Activated T-cell treated with anti-CD3 and anti-CD28 coated beads for 1 hour (primary cell): ENCODE measurements at places on chromosomes 16 and 17.
A peak's percentile ranks its signal among the peaks of the same experiment; 100 is the strongest.

GRCh38 chr16:59634004-59634579, 900.0 kb upstream of the GOT2 start:
- no peak for DNase-seq

- no peak for DNase-seq
These were observed 658 bp downstream of the RAB5C start for GRCh38 chr17:42153919-42154742.

DNA sequence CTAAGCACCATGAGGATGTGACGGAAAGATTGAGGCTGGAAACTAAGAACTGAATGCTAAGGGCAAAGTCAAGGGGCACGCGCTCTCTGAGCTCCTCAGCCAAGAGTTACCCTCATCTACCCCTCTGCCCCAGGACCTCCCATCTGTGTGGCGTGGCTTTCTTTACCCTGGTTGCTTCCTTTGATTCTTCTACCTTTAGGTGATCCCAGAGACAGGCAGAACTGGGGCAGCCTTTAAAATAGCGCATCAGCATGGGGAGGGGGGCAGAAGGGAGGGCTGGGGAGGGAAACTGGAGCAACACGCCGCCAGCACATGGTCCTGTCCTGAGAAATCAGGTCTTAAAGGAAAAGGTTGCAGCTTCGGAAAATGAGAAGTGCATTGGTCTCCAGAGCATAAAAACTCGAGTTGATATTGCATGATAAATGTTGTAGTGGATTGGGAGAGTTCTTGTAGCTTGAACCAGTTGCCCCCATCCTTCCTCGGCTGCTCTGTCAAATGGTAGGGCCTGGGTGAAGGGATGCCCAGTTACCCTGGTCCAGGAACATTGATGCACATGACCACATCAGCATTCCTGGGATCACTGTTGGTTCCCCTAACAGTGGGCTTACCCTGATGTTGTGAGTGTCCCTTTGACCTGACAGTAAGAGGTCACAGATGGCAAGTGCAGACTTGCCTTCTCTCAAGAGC, 29.7 kb downstream of the LDHD start:
- DNase-seq: no peak

GRCh38 chr16:78483124-78483992, 383.9 kb downstream of the WWOX start:
- no peak for DNase-seq

DNA sequence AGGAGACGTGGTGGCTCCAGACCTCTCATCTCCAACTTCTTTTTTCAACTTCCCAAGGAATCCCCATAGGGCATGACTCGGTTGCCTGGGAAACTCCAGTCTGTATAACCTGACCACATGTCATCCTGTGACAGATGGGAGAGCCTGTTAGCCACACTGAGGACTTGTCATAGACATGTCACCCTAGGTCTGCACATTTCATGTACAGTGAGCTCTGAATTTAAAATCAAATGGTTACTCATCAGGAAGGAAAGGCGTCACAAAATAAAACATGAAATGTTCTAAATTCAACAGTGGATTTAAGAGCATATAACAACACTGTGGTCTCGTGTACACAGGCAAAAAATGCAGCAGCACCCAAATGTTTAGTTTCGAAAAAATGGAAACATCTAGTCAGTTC, 22.2 kb upstream of the ADAMTS18 start:
- no peak for DNase-seq

- DNase-seq: no peak
These were observed 2142.7 kb downstream of the TP53TG3F start for GRCh38 chr16:35602116-35602515.

GRCh38 chr17:68152161-68152571, 95.7 kb upstream of the AMZ2 start:
- no peak for DNase-seq

GRCh38 chr16:19094542-19095365, 19.0 kb upstream of the ITPRIPL2 start:
- DNase-seq: no peak

DNA sequence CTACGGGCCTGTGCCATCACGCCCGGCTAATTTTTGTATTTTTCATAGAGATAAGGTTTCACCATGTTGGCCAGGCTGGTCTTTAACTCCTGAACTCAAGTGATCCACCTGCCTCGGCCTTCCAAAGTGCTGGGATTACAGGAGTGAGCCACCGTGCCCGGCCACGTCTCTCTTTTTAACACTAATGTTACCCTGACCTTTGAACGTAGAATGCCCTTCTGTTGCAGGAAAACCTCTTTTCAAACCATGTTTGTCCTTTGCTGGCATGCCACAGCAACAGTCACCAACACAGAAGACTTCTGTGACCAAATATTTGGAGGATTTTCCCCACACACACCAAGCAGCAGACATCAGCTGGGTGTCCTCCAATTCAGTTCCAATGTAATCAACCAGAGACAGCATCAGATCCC, 7.8 kb upstream of the HSD17B1 start:
- DNase-seq: no peak

GRCh38 chr17:35376245-35376644, 2.8 kb upstream of the SLFN11 start:
- no peak for DNase-seq

- no peak for DNase-seq
These were observed 671 bp downstream of the CHMP6 start for GRCh38 chr17:80992077-80992947.

- no peak for DNase-seq
These were observed 52.2 kb upstream of the HAPSTR1 start for GRCh38 chr16:9039210-9039609.

- DNase-seq: no peak
These were observed 98.2 kb downstream of the VPS53 start for GRCh38 chr17:616407-616806.

GRCh38 chr17:73476890-73477350, 165.1 kb upstream of the CDC42EP4 start:
- DNase-seq: no peak

DNA sequence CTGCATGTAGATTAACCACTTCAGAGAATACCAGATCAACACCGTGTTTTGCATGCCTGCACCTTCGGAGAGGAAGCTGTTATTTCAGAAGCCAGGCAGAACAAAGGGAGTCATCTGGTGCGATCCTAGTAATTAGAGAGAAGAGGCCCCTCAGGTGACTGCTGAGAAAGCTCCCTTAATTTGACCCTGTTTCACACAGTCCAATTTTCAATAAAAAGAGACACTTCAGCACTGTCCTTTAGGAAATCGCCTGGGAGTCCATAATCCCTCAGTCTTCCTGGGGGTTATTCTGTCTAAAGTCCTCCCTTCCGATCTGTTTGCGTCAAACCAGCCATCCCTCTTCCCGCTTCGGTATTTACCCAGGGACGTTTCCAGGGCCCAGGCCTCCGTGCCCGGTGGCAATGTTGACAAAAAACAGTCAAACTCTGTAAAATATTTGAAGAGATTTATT, 23.4 kb upstream of the TNRC6C start:
- DNase-seq: no peak

DNA sequence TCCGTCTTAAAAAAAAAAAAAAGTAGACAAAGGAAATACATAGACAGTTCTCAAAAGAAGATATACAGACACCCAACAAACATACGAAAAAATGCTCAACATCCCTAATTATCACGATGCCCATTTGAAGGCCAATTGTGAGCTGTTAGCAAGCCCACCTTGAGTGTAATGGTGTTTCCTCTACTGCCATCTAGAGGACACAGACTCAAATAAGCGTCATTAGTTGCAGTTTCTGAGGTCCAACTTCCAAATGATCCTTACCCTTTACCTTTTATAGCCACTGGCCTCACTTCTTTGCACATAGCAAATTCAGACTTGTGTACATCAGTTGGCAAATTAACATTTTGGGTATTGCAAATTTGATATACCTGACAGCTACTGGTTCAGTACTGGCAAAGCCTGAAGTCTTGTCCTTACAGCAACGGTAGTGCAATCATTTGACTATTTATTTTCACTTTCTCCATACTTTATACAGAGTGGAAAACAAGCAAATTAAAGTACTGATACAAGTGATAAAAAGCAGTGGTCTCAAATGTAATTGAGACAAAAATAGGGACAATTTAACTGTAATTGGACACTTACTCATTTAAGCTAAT, 536.3 kb upstream of the EEF2KMT start:
- no peak for DNase-seq

- no peak for DNase-seq
These were observed 62.5 kb downstream of the ABCA8 start for GRCh38 chr17:68892658-68893057.

GRCh38 chr16:59030923-59031485, 296.9 kb upstream of the GOT2 start:
- DNase-seq: no peak

- DNase-seq: no peak
These were observed 190.7 kb upstream of the DYNLRB2 start for GRCh38 chr16:80350061-80350460.

GRCh38 chr17:2075336-2076086, 20.6 kb downstream of the HIC1 start:
- DNase-seq: no peak

- no peak for DNase-seq
These were observed 210.3 kb upstream of the FOXF1 start for GRCh38 chr16:86299882-86300610.

- no peak for DNase-seq
These were observed 79.5 kb downstream of the ANKRD11 start for GRCh38 chr16:89410794-89411309.

DNA sequence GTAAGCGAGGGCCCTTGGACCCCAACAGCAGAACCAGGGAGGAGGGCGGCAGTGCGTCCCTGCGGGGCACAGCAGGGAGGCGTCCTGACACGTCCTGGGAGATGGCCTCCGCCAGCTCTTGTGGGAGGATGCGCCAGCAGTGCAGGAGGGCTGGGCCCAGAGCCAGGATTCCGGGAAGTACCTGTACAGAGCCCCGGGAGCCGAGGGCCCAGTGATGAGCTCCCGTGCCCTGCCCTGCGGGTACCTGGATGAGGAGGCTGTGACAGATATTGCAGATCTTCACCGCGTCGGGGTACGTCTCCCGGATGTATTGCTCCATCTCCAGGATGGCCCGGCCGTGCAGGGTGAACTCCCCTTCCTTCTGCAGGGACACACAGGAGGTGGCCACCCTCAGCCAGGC, 23.1 kb downstream of the KDM8 start:
- no peak for DNase-seq

DNA sequence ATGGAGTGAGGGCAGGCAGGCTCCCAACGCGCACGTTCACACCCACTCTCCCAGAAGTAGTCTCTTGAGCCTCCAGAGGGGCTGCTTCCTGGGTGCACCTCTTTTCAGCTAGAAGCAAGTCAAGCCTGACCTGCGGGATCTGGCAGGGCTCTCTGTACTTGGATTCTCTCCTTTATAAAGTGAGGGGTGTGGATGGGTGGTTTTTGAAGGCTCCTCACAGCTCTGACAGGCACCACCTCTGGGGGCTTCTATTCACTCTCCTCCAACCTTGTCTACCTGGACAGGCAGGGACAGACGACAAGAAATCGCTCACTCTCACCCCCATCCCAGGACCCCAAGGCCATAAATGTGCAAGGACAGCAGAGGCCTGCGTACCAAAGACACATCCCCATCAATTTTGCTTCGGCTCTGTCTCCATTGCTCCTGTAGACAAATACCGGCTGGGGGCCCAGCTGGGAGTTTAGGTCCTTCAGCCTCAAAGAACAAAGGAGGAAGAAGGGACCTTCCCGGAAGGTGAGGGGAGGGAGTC, 814 bp upstream of the DYNLL2 start:
- no peak for DNase-seq

DNA sequence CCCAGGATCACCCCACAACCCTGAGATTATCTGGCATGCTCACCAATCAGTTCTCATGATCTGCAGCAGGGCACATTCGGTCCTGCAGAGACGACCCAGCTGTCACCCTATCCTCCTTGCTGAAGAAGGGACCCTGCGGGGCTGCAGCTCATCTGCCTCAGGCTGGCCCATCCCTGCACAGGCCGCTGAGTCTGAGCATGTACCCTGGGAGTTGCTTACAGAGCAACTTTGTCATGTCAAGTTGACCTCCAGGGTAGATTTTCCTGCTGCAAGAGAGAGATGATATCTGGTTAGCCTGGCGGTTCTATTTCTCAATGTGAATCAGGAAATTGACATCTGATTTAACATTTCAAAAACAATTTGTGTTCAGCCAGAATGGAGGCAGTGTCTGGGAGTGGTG, 36.0 kb upstream of the ADCY9 start:
- DNase-seq: no peak

DNA sequence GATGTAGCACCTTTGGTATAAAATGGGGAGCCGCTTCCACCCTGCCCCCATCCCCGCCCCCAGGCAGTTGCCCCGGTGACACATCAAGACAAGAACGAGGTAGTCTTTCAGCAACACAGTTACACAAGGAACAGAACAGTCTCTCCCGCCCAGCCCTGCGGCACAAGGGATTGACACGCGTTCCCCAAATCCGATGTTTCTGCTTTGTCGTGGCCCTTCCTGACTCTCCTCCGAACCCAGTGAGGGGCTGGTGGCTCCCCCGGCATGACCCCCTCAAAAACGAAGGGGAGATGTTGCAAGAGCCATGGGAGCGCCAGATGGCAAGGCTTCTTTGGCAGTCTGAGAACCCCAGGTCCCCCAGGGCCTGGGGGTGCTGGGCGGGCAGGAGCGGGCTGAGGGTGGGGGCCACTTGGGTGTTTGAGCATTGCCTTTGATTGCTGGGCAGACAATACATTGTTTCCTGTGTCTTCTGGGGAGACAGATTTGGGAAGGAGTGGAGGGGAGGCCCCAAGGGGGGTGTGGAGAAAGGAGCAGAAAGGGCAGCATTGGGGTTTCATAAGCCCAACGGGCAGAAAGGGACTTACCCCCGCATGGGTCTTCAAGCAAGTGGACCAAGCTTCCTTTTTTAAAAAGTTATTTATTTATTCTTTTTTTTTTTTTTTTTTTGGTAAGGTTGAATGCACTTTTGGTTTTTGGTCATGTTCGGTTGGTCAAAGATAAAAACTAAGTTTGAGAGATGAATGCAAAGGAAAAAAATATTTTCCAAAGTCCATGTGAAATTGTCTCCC, 16.6 kb downstream of the COL1A1 start:
- no peak for DNase-seq

GRCh38 chr17:57088298-57088697, 3.3 kb downstream of the AKAP1 start:
- DNase-seq: no peak

GRCh38 chr17:50790618-50791017, 23.3 kb upstream of the ANKRD40CL start:
- no peak for DNase-seq

- peak; percentile 17 for DNase-seq
These were observed 15.8 kb downstream of the MEOX1 start for GRCh38 chr17:43645765-43646481.

GRCh38 chr17:11097121-11097520, 143.9 kb upstream of the SHISA6 start:
- DNase-seq: no peak

- no peak for DNase-seq
These were observed 1.8 kb downstream of the ZBTB4 start for GRCh38 chr17:7477392-7478275.

GRCh38 chr16:57284209-57284951, at the start of gene PLLP:
PLLP (minus strand) TSS chr16:57284672; CDS start chr16:57284540, 132 bp downstream.
- DNase-seq: peak; percentile 19

- no peak for DNase-seq
These were observed 22.3 kb downstream of the USP10 start for GRCh38 chr16:84722068-84722467.

- DNase-seq: no peak
These were observed 85.0 kb downstream of the NOG start for GRCh38 chr17:56678249-56679114.
